Transverse colon (tissue), 4 donors: ENCODE measurements at places on chromosomes 4 and X. TPM values are rescaled to one million over a fixed set of nuclear protein-coding genes. Genes with fewer than 3 reads are reported as not detected.

GRCh38 chr4:74205559-74205958 is 47.6 kb downstream of the MTHFD2L start:
- no peak overlapping the region for H3K27ac ChIP-seq
- no peaks in the 10 kb centered on the region for H3K36me3 ChIP-seq
- no peaks in the 10 kb centered on the region for H3K27me3 ChIP-seq

GRCh38 chr4:184994010-184994622 is 24.2 kb upstream of the HELT start:
- peaks cover 15% of the 10 kb centered on the region for H3K27me3 ChIP-seq
- no peak overlapping the region for H3K4me3 ChIP-seq
- no peaks in the 10 kb centered on the region for H3K4me1 ChIP-seq
- no peak for DNase-seq
- H3K27ac ChIP-seq = no peak overlapping the region

- no peaks in the 10 kb centered on the region for H3K27me3 ChIP-seq
- H3K4me1 ChIP-seq = no peaks in the 10 kb centered on the region
- no peak overlapping the region for H3K4me3 ChIP-seq
- no peak overlapping the region for H3K27ac ChIP-seq
Measured at GRCh38 chr4:115030281-115030680, 83.1 kb downstream of the NDST4 start.

GRCh38 chr4:38993683-38994082 is 38.5 kb downstream of the TMEM156 start:
- H3K36me3 ChIP-seq = no peaks in the 10 kb centered on the region
- H3K4me3 ChIP-seq = no peak overlapping the region
- H3K27me3 ChIP-seq = no peaks in the 10 kb centered on the region
- no peaks in the 10 kb centered on the region for H3K4me1 ChIP-seq
- no peak overlapping the region for H3K27ac ChIP-seq
- DNase-seq = no peak

DNA sequence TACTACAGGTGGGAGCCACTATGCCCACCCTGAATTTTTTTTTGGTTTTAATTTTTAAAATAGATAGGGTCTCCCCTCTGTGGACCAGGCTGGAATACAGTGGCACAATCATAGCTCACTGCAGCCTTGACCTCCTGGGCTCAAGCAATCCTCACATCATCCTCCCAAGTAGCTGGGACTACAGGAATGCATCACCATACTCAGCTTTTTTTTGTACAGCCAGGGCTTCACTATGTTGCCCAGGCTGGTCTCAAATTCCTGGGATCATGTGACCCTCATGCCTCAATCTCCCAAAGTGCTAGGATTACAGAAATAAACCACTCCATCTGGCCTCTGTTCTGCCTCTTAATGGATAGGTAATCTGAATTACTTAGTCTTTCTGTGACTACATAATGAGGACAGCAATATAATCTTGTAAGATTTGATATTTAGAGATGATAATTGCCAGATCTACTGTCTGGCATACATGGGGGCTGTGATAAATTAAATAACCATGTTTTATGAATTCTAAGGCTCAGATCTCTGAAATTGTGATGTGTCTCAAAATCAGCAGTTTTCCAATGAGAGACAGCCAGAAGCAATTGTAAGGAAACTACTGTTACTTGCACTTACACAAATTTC is 26.7 kb downstream of the PDS5A start:
- no peak for DNase-seq
- H3K27me3 ChIP-seq = no peaks in the 10 kb centered on the region
- no peak overlapping the region for H3K4me3 ChIP-seq
- H3K36me3 ChIP-seq = no peaks in the 10 kb centered on the region
- no peak overlapping the region for H3K27ac ChIP-seq

GRCh38 chr4:6204098-6204497 is 3.7 kb upstream of the JAKMIP1 start:
- no peak for DNase-seq
- no peak overlapping the region for H3K4me3 ChIP-seq
- H3K4me1 ChIP-seq = peaks cover 12% of the 10 kb centered on the region
- no peaks in the 10 kb centered on the region for H3K36me3 ChIP-seq
- H3K27me3 ChIP-seq = peaks cover 23% of the 10 kb centered on the region

DNA sequence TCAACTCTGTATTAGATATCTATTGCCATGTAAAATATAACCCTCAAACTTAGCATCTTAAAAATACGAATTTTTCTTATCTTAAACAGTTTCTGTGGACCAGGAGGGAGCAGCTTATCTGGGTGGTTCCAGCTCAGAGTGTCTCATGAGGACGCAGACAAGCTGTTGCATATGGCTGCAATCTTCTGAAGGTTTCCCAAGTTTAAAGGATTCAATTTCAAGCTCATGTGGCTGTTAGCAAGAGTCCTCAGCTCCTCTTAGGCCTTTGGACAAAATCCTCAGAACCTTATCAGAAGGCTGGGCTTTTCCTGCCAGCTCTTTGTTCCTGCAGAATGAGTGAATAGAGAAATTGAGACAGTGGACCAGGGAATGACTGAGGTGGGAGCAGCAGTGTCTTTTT is 2.8 kb upstream of the CTSO start:
- peaks cover 8% of the 10 kb centered on the region for H3K4me1 ChIP-seq
- no peak for DNase-seq
- no peak overlapping the region for H3K27ac ChIP-seq
- no peaks in the 10 kb centered on the region for H3K36me3 ChIP-seq
- no peaks in the 10 kb centered on the region for H3K27me3 ChIP-seq
- no peak overlapping the region for H3K4me3 ChIP-seq

DNA sequence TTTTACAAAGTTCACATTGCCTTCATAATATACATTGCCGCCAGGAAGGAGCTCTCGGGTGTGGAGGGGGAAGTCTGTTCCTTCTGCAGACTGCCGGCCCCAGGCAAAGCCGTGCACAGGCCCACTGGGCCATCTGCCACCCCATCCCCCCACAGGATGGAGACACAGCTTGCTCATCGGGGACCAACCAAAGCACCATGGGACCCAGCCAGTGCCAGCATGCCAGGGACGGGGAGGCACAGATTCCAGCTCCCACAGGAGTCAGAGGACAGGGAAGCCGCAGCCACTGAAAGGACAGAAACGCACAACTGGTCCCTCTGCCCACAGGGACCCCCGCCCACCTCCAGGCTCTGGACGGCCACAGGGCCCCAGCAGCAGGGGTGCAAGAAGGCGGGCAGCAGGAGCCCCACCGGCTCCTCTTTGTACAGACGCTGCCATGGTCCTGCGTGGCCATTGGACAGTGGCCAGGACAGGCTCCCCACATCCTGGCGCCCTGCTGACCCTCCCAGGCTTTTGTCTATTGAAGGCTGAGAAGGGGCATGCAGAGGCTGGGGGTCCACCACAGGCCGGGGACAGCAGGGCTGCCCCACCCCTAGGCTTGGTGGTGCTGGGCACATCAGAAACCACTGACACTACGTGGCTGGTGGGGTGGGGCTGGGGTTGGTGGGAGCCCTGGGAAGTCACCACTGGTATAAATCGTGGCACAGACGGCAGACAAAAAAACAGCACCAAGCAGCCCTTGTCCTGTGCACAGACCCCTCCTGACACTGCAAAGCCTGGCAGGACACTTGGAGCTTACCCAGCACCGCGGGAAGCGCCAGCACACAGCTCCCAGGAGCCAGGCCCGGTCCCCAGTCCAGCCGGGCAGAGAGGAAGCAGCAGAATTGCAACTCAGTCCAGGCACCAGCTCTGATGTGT is 89.0 kb downstream of the FAM53A start:
- no peaks in the 10 kb centered on the region for H3K36me3 ChIP-seq
- DNase-seq = no peak
- H3K4me3 ChIP-seq = no peak overlapping the region
- peaks cover 10% of the 10 kb centered on the region for H3K27me3 ChIP-seq
- no peak overlapping the region for H3K27ac ChIP-seq

DNA sequence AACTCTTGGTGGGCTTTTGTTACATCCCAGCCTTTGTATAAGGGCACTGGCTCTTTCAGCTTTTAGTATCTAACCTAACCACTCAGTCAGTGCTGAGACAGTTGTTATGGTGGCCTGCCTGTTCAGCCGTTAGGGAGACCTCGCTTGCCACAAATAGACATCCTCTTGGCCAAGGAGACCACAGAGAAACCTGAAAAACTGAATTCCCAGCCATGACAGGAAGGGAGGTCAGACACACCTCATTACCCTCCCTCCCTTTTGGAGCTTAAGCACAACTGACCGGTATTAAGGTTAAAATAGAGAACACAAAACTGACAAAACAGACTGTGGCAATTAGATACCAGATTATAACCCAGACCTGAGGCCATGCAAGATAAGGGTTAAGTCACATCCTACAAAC is 1639.3 kb downstream of the RPA4 start:
- H3K27ac ChIP-seq = no peak overlapping the region
- H3K4me1 ChIP-seq = no peaks in the 10 kb centered on the region
- no peak overlapping the region for H3K4me3 ChIP-seq
- no peak for DNase-seq
- no peaks in the 10 kb centered on the region for H3K36me3 ChIP-seq

DNA sequence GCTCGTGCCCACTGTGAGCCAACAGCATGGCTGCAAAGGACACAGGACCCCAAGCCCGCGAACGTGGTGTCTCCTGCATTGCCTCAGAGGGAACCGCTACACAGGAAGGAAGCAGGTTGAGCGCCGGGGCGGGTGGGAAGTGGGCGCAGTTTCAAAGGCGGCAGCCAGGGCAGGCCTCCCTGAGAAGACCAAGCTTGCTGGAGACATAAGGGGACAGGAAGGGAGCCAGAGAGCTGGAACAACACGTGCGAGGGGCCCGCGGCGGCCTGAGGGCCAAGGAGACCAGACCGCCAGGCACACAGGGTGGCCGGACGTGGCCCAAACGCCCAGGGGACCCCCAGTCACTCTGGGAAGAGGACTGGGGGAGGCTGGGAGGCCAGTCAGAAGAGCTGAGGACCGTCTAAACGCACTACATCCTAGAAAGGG is 32.0 kb downstream of the CTBP1 start:
- H3K36me3 ChIP-seq = peaks cover 23% of the 10 kb centered on the region
- peaks cover 4% of the 10 kb centered on the region for H3K4me1 ChIP-seq
- no peaks in the 10 kb centered on the region for H3K27me3 ChIP-seq
- peak overlapping the region; percentile 73 for H3K27ac ChIP-seq

DNA sequence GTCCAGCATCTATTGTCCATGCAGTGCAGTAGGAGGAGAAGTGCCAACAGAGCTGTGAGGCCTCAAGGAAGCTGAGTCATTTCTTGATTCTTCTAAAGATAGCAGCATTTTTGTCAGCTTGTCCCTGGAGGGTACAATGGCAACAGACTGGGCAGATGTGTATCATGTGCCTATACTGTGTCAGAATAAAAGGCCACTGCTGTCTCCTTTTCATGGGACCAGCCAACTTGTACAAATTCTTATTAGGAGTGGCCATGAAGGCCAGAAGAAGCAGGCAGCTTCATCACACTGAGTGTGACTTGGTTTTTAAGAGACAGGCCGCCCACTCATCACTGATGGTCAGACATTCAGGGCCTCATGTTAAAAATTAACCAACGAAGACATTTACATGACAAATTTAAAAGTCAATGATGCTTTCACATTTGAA is 185.0 kb upstream of the FAM241A start:
- H3K27ac ChIP-seq = no peak overlapping the region
- H3K4me3 ChIP-seq = no peak overlapping the region
- H3K27me3 ChIP-seq = no peaks in the 10 kb centered on the region

DNA sequence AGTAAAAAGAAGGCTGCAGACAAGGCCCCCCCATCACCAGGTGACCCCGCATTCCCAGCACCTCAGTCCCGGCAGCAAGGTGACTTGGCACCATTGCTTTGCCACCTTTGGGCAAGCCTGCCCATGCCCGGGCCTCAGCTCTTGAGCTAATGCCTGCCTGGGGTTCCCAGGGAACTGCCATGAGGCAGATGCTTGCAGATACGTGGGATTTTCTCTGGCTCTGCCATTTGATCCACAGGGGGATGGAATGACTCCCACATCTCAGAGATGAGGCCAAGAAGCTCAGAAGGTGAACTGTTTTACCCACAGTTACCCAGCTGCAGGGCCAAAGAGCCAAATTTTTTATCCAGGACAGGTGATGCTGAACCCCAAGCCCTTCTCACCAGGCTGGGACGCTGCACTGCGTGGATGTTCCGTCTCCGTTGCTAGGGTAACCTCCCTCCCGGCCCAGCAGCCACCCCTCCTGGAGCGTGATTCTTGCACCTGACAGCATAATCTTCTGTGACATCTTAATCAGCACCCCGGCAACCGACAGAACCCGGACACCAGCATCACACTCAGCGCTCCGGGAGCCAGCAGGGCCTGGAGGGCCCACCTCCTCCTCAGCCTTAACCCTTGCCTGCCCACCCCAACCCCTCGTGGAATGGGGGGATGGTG is 15.7 kb upstream of the MSX1 start:
- no peak overlapping the region for H3K4me3 ChIP-seq
- H3K36me3 ChIP-seq = no peaks in the 10 kb centered on the region
- no peak for DNase-seq
- H3K27me3 ChIP-seq = peaks cover 23% of the 10 kb centered on the region
- H3K4me1 ChIP-seq = no peaks in the 10 kb centered on the region
- no peak overlapping the region for H3K27ac ChIP-seq

- no peaks in the 10 kb centered on the region for H3K36me3 ChIP-seq
- DNase-seq = no peak
- no peak overlapping the region for H3K4me3 ChIP-seq
- H3K27me3 ChIP-seq = no peaks in the 10 kb centered on the region
Measured at GRCh38 chr4:185767528-185767927, 44.5 kb downstream of the SORBS2 start.

- H3K36me3 ChIP-seq = no peaks in the 10 kb centered on the region
- no peak overlapping the region for H3K4me3 ChIP-seq
- H3K27me3 ChIP-seq = no peaks in the 10 kb centered on the region
Measured at GRCh38 chr4:120964596-120964995, 42.1 kb upstream of the PRDM5 start.

DNA sequence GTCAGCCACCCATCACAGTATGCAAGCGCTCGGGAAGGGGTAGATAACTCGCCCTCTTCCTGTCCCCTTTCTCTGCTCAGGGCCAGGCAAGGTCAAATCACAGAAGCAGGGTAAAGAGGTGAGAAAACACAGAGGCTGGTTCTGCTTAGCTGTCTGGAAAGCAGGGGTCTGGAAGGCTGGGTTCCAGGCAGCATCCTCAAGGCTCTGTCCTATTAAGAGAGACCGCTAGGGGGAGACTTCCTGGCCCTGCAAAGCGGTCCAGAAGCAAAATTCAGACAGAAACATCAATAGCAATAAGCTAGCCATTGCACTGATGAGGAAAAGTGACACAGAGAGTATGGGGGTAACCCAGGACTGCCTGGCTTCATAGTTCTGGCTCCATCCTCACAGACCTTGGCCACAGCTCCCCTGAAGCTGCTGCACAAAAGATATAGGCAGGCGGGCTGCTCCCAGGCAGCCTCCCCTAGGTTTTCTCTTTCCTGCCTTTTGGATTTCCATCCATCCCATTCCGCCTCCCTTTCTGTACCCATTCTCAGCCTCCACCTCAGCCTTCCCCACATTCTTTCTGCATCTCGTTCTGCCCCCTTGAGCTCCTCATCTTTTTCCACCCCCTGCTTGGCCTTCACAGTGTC is 308.5 kb downstream of the EVC2 start:
- no peak overlapping the region for H3K4me3 ChIP-seq
- no peaks in the 10 kb centered on the region for H3K27me3 ChIP-seq
- no peaks in the 10 kb centered on the region for H3K4me1 ChIP-seq
- no peak for DNase-seq
- H3K36me3 ChIP-seq = no peaks in the 10 kb centered on the region

SH3TC1 gene
- total RNA-seq = 78.6 TPM

TKTL1 gene
- not detected for total RNA-seq

EDA gene
- total RNA-seq = 0.60 TPM

CTAG1B gene
- total RNA-seq = not detected

IL15 gene
- total RNA-seq = 14.0 TPM

FGD1 gene
- total RNA-seq = 3.0 TPM

CFAP99 gene
- 0.82 TPM for total RNA-seq

FAM241A gene
- total RNA-seq = 4.4 TPM

TMSB15B gene
- total RNA-seq = 0.82 TPM
